ENCODE measurements at places on chromosomes 2 and 18. TPM values are rescaled to one million over a fixed set of nuclear protein-coding genes. Genes with fewer than 3 reads are reported as not detected.

GRCh38 chr2:48434101-48434500 lies 95.9 kb upstream of the STON1 start:
- no peak overlapping the region for H3K4me3 ChIP-seq
- H3K27ac ChIP-seq, result no peak overlapping the region
- H3K27me3 ChIP-seq, result peaks cover 16% of the 10 kb centered on the region
- no peaks in the 10 kb centered on the region for H3K4me1 ChIP-seq
- H3K36me3 ChIP-seq, result no peaks in the 10 kb centered on the region
- DNase-seq, result no peak

GRCh38 chr2:22497789-22498188 lies 887.2 kb upstream of the KLHL29 start:
- H3K27ac ChIP-seq, result no peak overlapping the region
- no peaks in the 10 kb centered on the region for H3K27me3 ChIP-seq
- H3K36me3 ChIP-seq, result no peaks in the 10 kb centered on the region
- H3K4me1 ChIP-seq, result no peaks in the 10 kb centered on the region
- no peak for DNase-seq

DNA sequence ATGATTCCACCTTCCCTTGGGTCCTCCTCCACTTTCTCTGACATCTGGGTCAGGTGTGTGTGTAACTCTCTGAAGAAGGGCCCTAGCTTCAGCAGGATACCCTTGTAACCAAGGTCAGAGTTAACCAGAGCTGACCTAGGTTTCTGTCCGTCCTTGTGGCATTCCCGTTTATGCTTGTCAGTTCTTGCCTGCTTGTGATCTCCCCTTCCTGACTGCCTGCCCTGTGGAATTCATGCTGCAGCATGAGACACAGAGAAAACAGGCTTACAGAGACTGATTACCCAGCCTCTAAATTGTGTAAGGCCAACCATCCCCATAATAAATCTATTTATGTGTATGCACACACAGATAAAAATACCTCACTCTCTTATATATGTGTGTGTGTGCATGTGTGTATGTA lies 22.8 kb downstream of the NXPH2 start:
- H3K36me3 ChIP-seq, result no peaks in the 10 kb centered on the region
- H3K4me1 ChIP-seq, result no peaks in the 10 kb centered on the region
- H3K27ac ChIP-seq, result no peak overlapping the region
- H3K4me3 ChIP-seq, result no peak overlapping the region
- no peak for DNase-seq
- no peaks in the 10 kb centered on the region for H3K27me3 ChIP-seq

DNA sequence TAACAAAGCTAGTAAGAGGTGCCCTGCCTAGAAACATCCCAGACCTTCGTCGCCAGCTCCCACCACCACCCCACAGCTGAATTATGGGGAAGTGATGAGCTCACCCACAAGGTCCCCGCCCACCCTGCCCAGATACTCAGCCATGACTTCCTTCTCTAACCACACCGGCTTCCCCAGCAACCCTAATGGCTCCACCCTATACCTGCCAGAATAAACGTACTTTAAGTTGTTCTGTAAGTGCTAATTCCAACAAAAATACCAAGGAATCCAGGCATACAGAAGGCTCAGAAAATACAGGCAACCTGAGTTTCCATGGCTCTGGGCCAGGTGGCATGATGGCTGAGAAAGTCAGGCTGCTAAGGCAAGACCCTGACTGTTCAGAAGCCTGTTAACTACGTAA lies 39.1 kb downstream of the TMEM163 start:
- no peak for DNase-seq
- no peaks in the 10 kb centered on the region for H3K27me3 ChIP-seq
- H3K27ac ChIP-seq, result no peak overlapping the region
- no peaks in the 10 kb centered on the region for H3K36me3 ChIP-seq
- no peak overlapping the region for H3K4me3 ChIP-seq
- no peaks in the 10 kb centered on the region for H3K4me1 ChIP-seq

GRCh38 chr18:3153107-3153704 lies 66.6 kb downstream of the MYOM1 start:
- no peaks in the 10 kb centered on the region for H3K36me3 ChIP-seq
- no peak overlapping the region for H3K4me3 ChIP-seq
- H3K27ac ChIP-seq, result no peak overlapping the region
- DNase-seq, result no peak
- no peaks in the 10 kb centered on the region for H3K4me1 ChIP-seq
- H3K27me3 ChIP-seq, result no peaks in the 10 kb centered on the region

- H3K27ac ChIP-seq, result no peak overlapping the region
- H3K4me3 ChIP-seq, result no peak overlapping the region
- H3K27me3 ChIP-seq, result no peaks in the 10 kb centered on the region
- no peaks in the 10 kb centered on the region for H3K36me3 ChIP-seq
Measured at GRCh38 chr2:16336491-16336890, 329.1 kb downstream of the CYRIA start.

- H3K36me3 ChIP-seq, result peaks cover 5% of the 10 kb centered on the region
- no peak overlapping the region for H3K27ac ChIP-seq
- no peak overlapping the region for H3K4me3 ChIP-seq
- DNase-seq, result no peak
Measured at GRCh38 chr2:215394102-215394805, 41.6 kb downstream of the FN1 start.

DNA sequence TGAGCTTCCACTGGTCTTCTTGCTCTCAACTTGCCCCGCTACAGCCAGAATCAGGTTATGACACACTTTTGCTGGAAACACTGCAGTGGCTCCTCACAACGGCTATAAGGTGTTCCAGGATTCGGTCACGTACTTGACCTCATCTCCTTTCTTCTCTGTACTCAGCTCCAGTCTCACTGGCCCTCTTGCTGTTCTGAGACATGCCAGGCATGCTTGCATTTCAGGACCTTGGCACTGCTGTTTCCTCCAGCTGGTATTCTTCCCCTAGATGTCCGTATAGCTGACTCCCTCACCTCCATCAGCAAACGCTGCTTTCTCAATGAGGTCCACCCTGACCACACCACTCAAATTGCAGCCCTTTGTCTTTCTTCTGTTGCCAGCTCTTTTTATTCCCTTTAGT lies 31.9 kb upstream of the C1GALT1C1L start:
- no peaks in the 10 kb centered on the region for H3K4me1 ChIP-seq
- peaks cover 5% of the 10 kb centered on the region for H3K27me3 ChIP-seq
- H3K36me3 ChIP-seq, result no peaks in the 10 kb centered on the region
- no peak overlapping the region for H3K4me3 ChIP-seq

GRCh38 chr2:237575869-237576862 lies 9.8 kb downstream of the PRLH start:
- H3K4me3 ChIP-seq, result no peak overlapping the region
- DNase-seq, result no peak
- H3K36me3 ChIP-seq, result no peaks in the 10 kb centered on the region
- peaks cover 9% of the 10 kb centered on the region for H3K4me1 ChIP-seq
- H3K27me3 ChIP-seq, result no peaks in the 10 kb centered on the region
- H3K27ac ChIP-seq, result no peak overlapping the region

DNA sequence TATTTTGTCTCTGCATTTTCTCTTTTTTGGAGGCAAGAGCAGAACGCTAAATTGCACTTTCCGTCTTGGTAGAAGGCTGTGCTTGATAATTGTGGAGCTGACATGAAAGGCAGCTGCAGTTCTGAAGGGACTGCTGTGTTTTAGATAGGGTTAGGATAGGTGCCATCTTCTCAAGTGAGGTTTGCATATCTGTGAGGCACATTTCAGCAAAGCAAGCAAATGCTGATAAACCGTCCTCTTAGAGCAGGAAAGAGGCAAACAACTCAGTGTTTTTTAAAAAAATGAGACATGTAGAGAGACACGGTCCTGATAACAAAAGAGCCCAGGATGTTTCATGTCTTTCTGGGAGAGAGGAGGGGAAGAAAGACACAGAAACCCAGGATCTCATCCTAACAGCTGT lies 217.7 kb downstream of the SOCS6 start:
- no peak overlapping the region for H3K27ac ChIP-seq
- no peaks in the 10 kb centered on the region for H3K4me1 ChIP-seq
- no peaks in the 10 kb centered on the region for H3K27me3 ChIP-seq
- no peak for DNase-seq

DNA sequence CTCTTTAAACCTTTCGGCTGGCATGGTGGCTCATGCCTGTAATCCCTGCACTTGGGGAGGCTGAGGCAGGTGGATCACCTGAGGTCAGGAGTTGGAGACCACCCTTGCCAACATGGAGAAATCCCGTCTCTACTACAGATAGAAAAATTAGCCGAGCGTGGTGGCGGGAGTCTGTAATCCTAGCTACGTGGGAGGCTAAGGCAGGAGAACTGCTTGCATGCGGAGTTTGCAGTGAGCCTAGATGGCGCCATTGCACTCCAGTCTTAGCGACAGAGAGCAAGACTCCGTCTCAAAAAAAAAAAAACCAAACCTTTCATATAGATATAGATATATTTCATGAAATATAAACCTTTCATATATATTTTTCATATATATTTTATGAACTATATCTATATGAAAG lies 864.7 kb downstream of the TRIB2 start:
- no peak overlapping the region for H3K27ac ChIP-seq
- no peaks in the 10 kb centered on the region for H3K27me3 ChIP-seq
- DNase-seq, result no peak
- no peaks in the 10 kb centered on the region for H3K36me3 ChIP-seq
- H3K4me3 ChIP-seq, result no peak overlapping the region
- no peaks in the 10 kb centered on the region for H3K4me1 ChIP-seq

GRCh38 chr2:14673351-14673875 lies 40.9 kb downstream of the LRATD1 start:
- DNase-seq, result no peak
- no peak overlapping the region for H3K27ac ChIP-seq
- no peaks in the 10 kb centered on the region for H3K36me3 ChIP-seq
- no peaks in the 10 kb centered on the region for H3K27me3 ChIP-seq
- H3K4me3 ChIP-seq, result no peak overlapping the region

GRCh38 chr2:189829102-189829833 lies 45.0 kb downstream of the PMS1 start:
- no peaks in the 10 kb centered on the region for H3K27me3 ChIP-seq
- H3K36me3 ChIP-seq, result no peaks in the 10 kb centered on the region
- no peak overlapping the region for H3K4me3 ChIP-seq
- DNase-seq, result no peak
- no peak overlapping the region for H3K27ac ChIP-seq

GRCh38 chr2:32844253-32844652 lies 102.5 kb upstream of the LTBP1 start:
- no peak overlapping the region for H3K4me3 ChIP-seq
- H3K4me1 ChIP-seq, result peaks cover 7% of the 10 kb centered on the region
- no peak for DNase-seq

- H3K27me3 ChIP-seq, result no peaks in the 10 kb centered on the region
- H3K36me3 ChIP-seq, result no peaks in the 10 kb centered on the region
- H3K4me1 ChIP-seq, result no peaks in the 10 kb centered on the region
- no peak for DNase-seq
Measured at GRCh38 chr2:141381946-141382345, 748.9 kb downstream of the LRP1B start.

- peak; percentile 14 for DNase-seq
- no peaks in the 10 kb centered on the region for H3K27me3 ChIP-seq
- no peak overlapping the region for H3K4me3 ChIP-seq
Measured at GRCh38 chr2:23803965-23804542, 122.9 kb downstream of the ATAD2B start.

DNA sequence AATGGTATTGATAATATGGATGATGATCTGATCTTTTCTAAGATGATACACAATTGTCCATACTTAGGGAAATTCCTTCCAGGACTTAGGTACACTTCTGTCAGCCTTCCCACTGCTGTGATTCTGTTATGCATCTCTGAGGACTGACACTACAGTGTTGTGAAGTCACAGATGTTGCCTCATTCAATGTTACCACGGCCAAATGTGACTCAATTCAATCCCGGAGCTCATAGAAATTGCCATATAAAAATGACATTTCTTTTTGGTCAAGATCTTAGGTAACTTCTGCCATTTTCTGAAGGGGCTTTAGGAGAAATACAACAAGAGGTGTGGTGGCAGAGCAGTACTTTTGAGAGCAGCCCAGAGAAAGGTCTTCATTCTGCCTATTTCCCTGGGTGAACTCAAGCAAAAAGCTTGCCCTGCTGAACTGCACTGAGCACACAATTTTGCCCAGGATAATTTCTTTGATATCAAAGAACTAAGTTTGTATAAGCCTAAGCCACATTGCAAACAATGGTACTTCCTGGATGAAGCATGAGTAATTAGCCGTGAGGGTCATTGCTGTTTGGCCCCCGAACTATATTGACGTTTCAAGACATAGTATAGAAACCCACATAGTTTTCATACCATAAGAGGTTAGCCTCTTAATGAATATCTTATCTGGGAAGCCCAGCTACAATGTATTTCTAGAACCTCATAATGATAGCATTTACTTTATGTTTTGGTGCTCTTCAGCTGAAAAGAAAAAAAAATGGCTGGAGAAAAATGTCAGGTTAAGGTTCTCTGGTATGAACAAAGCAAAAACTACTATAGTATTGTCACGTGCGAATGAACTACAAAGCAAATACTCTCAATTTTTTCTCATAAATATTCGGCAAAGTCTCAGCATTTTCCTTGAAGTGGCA lies 437.4 kb downstream of the MEIS1 start:
- no peaks in the 10 kb centered on the region for H3K27me3 ChIP-seq

DNA sequence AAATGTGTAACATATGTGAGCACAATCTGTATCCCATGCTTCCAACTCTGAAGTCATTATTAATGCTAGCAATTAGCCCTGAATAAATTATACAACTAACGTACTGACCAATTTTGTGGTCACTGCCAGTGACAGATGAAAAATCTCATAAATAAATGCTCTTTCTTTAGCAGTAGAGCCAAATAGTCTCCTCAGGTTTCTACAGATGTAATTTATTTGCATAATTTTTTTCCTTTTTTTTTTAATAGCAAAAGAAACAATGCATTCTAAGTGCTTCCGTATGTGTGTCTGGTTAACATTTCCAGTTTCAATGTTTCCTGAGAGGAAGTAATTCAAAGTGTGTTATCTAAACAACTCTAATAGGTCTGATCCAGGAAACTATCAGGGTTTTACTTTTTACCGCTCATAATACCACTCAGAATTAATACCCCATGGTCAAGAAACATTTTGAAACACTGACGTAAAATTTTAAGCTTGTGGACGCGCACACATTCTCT lies 108.4 kb downstream of the MEP1B start:
- DNase-seq, result no peak
- no peaks in the 10 kb centered on the region for H3K36me3 ChIP-seq
- H3K4me1 ChIP-seq, result peaks cover 17% of the 10 kb centered on the region

- no peaks in the 10 kb centered on the region for H3K36me3 ChIP-seq
- H3K4me3 ChIP-seq, result no peak overlapping the region
- DNase-seq, result no peak
- no peak overlapping the region for H3K27ac ChIP-seq
Measured at GRCh38 chr2:31294196-31294595, 60.2 kb downstream of the EHD3 start.

Gene HOXD8
- total RNA-seq, result 23.5 TPM

Gene CRYBA2
- not detected for total RNA-seq

Gene DSC1
- not detected for total RNA-seq

Gene NAT8
- total RNA-seq, result 4.6 TPM

Gene PAX3
- not detected for total RNA-seq

Gene CPLX4
- total RNA-seq, result not detected

Gene SULT1C2
- total RNA-seq, result not detected

Gene REEP1
- 44.9 TPM for total RNA-seq

Measured in transverse colon (tissue), 4 donors.